ENCODE measurements at places on chromosomes 4 and X.

DNA sequence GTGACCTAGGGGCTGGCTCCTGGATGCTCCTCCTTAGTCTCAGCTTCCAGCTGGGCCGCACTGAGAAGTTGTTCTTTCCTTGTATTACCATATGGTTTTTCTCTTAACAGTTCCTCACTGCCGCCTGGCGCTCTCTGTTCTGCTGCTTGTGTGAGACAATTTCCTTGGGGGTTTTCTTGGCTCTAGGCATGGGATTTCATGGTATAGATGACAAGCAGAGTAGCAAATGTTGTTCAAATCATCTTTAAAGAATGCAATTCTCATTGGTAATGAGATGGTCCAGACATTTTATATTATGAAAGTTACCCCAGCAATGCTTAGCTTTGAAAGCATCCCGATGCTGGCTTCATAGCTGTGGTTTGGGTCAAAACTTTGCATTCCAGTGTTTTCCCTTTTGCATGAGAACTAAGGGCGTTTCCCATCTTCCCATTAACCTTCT, 37.6 kb downstream of the SEPTIN11 start:
- peak; percentile 96 for DNase-seq

DNA sequence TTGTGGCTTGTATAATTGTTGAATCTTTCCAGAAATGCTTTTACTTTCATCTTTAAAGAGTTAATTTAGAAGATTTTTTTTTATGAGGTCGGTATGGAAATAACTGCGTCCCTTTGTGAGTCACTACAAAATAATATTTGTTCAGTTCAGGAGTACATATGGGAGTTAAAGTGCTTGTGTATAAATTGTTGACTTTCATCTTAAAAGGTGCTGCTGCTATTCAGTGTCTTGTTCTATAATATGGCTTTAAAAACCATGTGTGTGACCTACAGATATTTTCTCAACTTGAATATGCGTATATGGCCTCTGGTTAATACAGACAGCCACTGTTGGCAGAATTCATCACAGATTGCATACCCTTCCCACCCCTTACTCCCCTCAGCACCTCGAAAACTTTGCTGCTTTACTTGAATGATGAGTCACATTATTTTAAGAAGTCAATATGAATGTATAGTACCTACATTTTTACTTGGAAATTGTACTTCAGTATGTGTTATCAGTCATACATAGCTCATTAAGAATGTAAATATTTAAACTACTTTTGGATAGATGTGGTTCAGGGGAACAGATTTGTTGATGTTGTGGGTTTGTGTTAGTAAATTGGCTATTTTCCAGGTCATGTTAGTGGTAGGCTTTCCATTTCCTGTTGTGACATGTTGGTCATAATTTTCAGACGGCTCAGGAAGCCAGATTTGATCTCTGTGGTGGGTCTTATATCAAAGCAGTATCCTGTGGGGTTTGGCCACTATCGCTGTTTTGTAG, 1.5 kb downstream of the CLCN3 start:
- peak; percentile 29 for DNase-seq

DNA sequence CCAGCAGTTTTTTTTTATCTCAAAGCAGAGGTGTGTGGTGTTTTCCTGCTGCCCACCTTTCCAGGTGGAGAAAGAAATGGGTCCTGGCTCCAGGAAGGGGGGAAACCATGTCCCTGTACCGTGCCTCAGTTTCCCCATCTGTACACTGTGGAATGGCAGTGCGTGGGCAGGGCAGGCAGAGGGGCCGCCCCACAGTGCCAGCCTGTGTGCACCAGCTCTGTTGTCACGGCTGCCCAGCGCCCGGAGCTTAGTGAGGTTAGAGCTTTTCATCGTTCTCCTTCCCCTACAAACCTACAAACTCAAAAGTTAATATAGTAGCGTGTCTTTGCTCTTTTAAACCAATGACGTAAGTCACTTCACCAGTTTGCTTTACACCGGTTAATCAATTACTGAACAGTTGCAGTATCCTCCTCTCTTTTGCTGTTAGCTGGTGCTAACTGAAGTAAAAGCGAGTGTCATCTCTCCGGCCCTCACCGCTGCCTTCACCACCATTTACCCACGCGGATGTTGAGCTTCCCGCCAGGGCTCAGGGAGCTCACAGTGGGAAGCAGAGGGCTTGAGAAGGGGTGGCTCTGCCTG, 114.8 kb upstream of the ADRA2C start:
- no peak for DNase-seq

DNA sequence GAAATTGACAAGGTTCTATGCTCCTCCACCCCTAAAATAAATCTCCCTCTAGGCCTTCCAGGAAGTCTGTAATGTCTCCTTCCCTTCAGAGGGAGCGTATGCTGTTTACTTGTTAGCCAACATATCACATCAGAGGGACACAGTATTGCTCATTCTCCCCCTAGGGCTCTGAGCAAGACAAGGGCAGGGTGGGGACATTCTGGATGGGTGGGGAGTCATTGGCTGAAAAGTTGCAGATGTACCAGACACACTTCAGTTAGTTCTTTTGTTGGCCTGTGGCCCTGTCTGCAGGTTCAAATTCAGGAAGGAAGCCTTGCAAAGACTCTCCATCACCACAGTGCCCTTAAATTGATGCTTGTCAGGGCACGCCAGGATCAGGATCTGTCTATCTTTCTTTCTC, 106.3 kb upstream of the TEX13D start:
- DNase-seq = no peak

DNA sequence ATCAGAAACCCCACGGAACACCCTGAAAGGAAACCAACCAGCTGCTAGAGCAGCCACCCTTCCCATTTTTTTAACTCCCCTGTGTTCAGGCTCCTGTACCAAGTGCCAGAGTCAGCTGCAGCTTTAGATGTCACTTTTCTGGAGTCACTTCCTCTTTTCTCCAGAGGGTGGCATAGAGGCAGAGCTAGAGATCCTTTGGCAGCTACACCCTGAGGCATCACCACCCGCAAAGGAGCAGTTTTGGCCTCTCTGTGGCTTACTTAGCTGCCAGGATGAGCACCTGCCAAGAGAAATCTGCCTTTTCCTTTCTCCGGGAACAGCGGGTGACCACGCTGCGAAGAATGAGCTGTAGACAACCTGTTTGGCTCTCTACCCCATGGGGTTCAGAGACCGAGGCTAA, 58.0 kb upstream of the CHRDL1 start:
- DNase-seq = peak; percentile 55

DNA sequence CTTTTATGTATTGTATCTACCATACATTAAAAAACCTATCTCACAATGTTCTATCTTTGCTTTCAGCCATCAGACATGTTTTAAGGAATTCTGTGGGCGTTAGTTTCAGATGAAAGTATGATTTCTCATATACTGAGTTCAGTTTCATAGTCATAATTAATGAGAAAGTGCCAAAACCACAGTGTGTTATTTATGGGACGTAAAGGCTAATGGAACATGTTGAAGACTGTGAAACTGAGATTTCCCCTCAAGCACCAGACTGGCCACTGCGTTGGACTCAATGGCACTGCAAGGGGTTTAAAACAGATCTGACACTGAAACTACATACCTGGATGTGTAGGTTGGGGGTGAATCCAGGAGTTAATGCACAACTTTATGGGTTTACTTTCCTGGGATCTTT, 32.0 kb downstream of the F8 start:
- DNase-seq = no peak

DNA sequence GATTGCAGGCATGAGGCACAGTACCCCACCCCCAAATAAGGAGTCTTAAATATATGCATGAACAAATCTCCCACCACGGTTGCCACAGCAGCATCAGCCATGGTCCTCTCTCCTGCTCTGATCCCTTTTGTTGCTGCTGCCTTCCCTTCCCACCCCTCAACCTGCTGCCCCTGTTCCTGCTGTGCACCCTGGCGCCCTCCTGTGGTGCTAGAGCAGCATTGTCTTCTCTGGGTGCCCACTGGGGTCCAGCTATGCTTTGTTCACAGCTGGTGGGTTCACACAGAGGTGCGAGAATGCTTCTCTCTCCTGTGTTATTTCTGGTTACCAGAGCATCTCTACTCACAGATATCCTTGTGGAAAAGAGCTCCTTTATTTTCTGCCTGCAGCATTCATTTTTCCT, 116.2 kb downstream of the GATB start:
- DNase-seq = no peak

GRCh38 chr4:71338846-71339593, at the start of gene SLC4A4:
Gene SLC4A4 (plus strand): TSS chr4:71339020.
- DNase-seq = peak; percentile 8

GRCh38 chr4:104395168-104395614, 99.5 kb downstream of the CXXC4 start:
- peak; percentile 30 for DNase-seq

- peak; percentile 60 for DNase-seq
These were observed 233.8 kb downstream of the FSTL5 start for GRCh38 chr4:161929956-161930355.

- no peak for DNase-seq
These were observed 91.6 kb downstream of the APBB2 start for GRCh38 chr4:41122775-41123174.

DNA sequence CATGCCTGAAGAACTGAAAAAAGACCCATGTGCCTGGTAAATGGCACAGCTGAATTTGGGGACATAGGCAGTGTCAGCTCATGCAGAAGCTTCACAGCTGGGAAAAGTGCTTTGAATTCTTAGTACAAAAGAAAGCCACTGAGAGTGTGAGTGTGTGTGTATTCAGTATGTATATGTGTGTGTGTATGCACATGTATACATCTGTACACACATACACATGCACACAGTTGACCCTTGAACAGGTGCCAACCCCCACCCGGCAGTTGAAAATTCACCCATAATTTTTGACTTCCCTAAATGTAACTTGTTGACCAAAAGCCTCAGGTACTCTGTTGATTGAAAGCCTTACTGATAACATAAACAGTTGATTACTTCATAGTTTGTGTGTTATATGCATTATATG, 49.5 kb upstream of the ENPP6 start:
- DNase-seq = no peak

GRCh38 chrX:96713303-96713702, 28.7 kb downstream of the DIAPH2 start:
- DNase-seq = no peak

DNA sequence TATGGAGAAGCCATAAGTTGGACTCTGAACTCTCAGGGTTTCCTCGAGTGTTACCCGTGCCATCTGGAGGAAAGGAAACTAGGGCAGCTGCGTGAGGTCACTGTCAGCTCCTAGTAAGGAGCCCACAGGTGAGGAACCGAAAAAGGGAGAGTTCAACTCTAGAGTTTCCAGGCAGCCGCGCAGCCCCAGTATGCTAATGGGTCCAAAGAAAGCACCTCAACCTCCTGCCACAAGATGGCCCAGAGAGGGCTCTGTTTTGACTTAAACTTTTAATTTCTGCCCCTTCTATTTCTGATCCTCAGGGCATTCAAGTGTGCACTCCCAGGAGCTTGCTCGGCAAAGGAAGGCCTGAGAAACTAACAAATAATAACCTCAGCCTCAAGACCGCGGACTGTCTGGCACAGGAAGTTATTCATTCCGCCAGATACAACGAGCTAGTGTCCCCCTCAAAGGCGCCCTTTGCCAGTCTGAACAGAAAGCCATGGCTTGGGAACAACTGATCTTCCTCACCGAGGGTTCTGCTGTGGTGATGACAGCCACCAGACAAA, 13.9 kb downstream of the SCARB2 start:
- DNase-seq = peak; percentile 28

- no peak for DNase-seq
These were observed 82.6 kb downstream of the GPC4 start for GRCh38 chrX:133332737-133333136.

GRCh38 chr4:168631241-168632162, 134.7 kb downstream of the PALLD start:
- peak; percentile 95 for DNase-seq

GRCh38 chr4:81796790-81797528, 325.3 kb upstream of the RASGEF1B start:
- DNase-seq = no peak

GRCh38 chr4:22264261-22264660, 251.6 kb downstream of the ADGRA3 start:
- DNase-seq = no peak

DNA sequence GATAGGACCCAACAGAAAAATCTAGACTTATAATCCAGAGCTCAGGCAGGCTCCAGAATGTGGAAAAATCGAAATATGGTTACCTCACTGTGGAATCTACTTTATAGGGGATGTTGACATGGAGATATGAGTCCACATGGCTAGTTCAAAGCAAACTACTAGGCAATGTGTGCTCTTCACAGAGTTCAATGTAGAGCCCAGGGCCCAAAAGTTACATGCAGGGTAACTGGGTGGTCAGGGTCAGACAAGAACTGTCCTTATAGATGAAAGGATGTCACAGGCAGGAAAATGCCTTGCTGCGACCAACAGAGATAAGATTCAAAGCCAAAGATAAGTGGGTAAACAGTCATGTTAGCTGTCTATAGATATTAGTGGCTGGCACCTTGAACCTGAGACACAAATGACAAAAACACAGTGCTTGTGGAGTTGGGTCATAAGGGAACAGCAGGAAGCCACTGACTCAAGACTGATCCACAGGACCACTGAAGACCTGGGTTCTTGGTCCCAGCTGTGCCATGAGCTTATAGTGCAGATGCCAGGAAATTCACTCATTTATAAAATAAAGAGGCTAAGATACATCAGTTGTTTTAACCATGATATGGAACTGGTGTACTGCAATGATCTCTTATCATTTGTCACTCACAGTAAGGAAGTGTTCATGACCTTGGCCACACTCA, 101.7 kb upstream of the MBNL3 start:
- no peak for DNase-seq

- no peak for DNase-seq
These were observed 66.5 kb downstream of the EFNB1 start for GRCh38 chrX:68895341-68895755.

GRCh38 chr4:122603156-122603574, 17.7 kb downstream of the IL21 start:
- no peak for DNase-seq

DNA sequence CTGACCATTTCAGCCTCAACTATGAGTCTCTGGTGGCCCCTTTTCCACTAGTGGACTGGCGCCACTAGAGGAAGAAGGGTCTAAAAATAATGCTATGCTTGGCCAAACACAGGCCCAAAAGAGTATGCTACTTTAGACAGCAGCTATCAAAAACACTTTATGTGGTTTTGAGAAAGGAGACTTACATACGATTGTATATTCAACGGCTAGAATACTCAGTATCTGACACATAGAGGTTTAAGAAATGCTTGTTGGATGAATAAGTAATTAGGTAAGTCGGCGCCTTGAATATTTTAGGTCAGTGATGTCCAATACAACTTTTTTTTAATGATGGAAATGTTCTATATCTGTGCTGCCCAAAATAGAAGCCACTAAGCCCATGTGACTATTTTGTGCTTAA, 25.7 kb upstream of the TMPRSS11A start:
- DNase-seq = peak; percentile 52

DNA sequence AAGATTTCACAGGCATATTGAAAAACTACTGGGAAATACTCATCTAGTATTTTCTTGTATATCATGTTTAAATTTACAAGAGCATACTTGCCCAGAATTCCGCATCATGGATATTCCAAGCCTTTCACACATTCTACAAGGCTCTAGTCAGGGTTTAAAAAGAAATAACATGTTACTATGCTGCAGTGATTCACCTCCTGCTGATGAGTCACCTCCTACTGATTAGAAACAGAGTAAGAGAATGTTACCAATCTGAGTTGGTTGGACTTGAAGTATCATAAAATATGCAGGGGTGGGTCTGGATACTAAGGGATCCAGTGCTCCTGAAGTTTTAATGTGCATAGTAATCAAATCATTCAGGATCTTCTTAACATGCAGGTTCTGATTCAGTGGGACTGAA, 192.0 kb upstream of the ANK2 start:
- peak; percentile 87 for DNase-seq

All from astrocyte of the hippocampus (primary cell).